H1 (cell line): ENCODE measurements at places on chromosomes 5 and 9.

- H3K36me3 ChIP-seq = no peaks in the 10 kb centered on the region
- no peaks in the 10 kb centered on the region for H3K27me3 ChIP-seq
- H3K4me1 ChIP-seq = peaks cover 2% of the 10 kb centered on the region
Measured at GRCh38 chr9:27572918-27573633, at the start of gene C9orf72. TSS of gene C9orf72 (minus strand) at chr9:27573481. CDS start at chr9:27567120, 6,361 bp downstream.

DNA sequence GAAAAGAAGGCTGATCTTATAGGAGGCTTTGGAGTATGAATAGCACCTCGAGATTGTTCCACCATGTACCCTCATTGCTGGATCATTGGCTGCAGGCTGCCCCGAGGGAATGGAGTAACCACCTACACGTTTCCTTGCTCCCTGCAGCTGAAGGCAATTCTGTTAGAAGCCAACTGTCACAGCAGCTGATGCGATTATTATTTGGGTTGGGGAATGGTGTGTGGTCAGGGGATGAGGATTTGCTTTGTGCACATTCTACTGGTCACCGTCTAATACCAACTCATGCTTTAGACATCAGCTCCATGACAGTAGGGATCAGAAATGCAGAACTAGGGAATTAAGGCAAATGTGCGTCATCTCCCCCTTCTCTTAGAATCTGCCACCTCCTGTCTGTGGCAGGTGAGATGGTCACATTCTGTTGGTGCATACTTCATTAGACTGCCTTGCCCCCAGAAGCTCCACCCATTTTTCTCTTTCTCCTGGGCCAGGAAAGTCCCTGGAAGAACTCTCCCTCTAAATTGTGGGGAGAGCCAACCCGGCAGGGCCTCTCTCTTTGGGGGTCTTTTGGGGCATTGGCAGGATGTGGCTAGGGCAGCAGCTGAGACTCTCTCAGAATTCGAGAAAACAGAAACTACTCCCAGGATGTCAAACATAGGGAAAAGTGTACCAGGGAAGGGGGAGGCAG is 32.8 kb downstream of the NEUROG1 start:
- no peaks in the 10 kb centered on the region for H3K36me3 ChIP-seq
- no peaks in the 10 kb centered on the region for H3K4me1 ChIP-seq
- H3K27ac ChIP-seq = no peak overlapping the region

DNA sequence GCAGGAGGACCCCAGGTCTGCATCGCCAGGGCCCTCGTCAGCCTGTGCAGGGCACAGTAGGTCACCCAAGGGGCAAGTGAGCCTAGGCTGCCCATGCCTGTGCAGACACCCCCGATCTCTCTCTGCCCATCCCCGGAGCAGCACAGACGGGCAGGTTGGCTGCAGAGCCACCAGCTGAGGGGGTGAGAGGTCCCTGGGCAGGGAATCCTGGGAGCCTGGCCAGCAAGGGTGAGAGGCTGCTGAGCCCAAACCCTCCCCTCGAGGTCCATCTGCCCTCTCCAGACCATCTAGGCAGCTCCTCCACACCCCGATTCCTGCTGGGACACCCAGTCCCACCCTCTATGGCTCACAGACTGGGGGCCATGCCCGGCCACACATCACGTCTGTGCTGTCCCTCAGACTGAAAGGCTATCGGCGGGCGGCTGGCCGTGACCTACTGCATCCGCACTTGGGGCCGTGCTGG is 2.8 kb upstream of the DPP7 start:
- no peak overlapping the region for H3K27ac ChIP-seq
- H3K36me3 ChIP-seq = no peaks in the 10 kb centered on the region
- H3K4me1 ChIP-seq = no peaks in the 10 kb centered on the region
- no peak overlapping the region for H3K4me3 ChIP-seq

DNA sequence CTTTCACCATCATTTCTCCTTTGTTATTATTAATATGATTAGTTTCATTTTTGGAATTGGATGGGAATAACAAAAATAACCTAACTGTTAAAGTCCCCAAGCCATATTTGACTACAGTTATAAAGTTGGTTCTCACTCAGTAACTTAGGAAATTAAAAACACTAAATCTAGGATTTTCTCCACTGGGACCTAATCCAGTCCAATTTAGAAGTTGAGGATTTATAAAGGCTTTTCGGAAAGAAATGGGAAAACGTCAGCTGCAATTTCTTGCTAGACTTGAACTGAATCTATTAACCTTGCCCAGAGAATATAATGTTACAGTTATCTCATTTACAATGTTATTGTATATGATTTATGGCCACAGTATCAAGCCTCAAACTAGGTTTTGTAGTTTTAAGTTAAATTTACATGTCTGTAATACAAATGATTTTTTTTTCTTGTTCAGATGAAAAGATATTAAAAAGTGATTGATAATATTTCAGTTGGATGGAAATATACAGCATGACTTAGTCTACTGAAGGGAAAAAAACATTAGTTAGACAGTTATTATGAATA is 524.3 kb upstream of the GRAMD2B start:
- no peak overlapping the region for H3K4me3 ChIP-seq
- no peak for DNase-seq
- no peaks in the 10 kb centered on the region for H3K27me3 ChIP-seq

DNA sequence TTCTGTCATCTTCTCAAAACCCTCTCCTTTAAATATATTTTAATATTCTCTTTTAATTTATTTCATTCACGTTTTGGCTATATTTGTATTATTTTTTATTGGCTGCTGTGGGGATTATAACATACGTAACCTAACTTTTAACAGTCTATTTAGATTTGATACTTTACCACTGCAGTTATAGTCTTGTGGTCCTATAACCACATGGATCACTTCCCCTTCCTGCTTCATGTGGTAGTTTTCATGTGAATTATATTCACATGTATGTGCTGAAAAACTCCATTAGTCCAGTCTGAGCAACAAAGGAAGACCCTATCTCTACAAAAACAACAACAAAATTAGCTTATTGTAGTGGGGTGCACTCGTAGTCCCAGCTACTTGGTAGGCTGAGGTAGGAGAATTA is 34.3 kb downstream of the CENPP start:
- H3K4me1 ChIP-seq = no peaks in the 10 kb centered on the region
- H3K27me3 ChIP-seq = no peaks in the 10 kb centered on the region
- DNase-seq = no peak
- no peak overlapping the region for H3K4me3 ChIP-seq
- no peak overlapping the region for H3K27ac ChIP-seq
